ENCODE measurements at places on chromosomes 2 and 18.

DNA sequence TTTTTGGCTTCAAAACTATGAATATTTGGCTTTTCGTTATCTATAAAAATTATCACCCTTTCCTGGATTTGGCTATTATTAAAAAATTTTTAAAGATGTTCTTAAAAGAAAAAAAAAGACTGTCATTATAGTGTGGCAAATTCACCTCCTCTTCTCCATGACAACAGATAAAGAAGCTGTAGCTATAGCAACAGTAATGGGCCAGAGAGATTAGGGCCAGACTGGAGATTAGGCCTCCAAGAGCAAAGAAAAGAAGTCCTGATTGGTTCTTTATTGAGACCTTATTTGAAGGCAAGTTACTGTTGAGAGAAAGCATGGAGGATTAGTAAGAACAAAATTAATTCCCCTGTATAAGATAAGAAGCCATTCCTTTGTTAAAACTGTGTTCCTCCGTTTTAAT, 812.5 kb downstream of the DCC start:
- DNase-seq: no peak

GRCh38 chr2:207182911-207183310, 17.2 kb upstream of the KLF7 start:
- DNase-seq: no peak

- DNase-seq: no peak
Observed at GRCh38 chr2:138185827-138186226, 221.6 kb downstream of the HNMT start.

DNA sequence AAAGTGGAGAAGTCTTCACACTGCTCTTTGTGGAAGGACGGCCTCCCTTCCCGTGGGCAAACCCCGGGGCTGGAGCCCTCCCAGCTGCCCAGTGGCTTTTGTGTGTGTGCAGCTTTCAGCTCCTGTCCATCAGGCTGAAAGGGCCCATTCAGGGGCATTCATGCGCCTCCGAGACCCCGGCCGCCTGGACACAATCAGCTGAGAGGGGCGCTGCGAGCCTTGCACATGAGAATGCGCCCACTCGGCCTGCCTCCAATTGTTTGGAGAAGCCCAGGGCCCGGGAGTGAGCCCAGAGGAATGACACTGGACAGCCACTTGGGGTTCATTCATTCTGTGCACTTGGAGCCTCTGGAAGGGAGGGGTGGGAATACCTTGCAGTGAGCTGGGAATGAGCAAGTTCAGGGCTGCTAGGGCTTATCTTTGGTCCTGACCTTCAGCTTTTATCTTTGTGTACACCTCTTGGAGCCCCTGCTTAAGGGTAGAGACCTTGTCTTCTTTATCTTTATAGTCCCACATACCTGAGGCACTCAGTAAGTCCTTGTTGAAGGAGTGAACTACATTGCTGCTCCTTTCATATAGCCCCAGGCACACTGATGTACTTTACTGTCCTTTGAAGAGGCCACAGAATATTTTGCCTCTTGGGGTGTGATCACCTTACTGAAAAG, 56.5 kb downstream of the TCF7L1 start:
- DNase-seq: no peak

DNA sequence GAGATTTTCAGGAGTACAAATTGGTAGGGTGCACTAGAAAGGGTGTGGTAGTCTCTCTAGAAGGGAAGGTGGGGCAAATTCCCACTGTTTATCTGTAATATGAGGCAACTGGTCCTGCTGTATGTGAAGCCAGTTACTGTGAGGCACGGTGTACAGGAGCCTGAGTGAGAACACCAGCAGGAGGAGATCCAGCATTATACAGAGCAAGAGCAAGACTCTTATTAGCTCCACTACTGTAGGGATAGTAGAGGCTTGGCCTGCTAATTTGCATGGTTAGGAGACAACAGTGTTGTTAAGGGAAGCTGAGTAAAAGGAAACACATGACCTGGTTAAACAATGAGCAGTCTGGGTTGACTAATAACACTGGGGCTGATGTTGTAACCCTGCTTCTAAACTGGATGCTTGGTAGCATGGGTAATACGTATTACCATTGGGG, 76.3 kb upstream of the WDSUB1 start:
- DNase-seq: peak; percentile 56

- no peak for DNase-seq
Observed at GRCh38 chr2:21097331-21097730, 26.4 kb upstream of the TDRD15 start.

- DNase-seq: no peak
Observed at GRCh38 chr2:197201874-197202273, 108.7 kb downstream of the ANKRD44 start.

Measured in CD14-positive monocyte (primary cell).